NCI-H1092 treated with DMSO at 0.1 percent for 48 hours (cell line): ENCODE measurements at places on chromosomes 1 and 21.

- no peak for DNase-seq
Observed at GRCh38 chr1:156948708-156949107, 28.3 kb downstream of the LRRC71 start.

- DNase-seq: no peak
Observed at GRCh38 chr1:28909198-28909597, 5.2 kb upstream of the EPB41 start.

DNA sequence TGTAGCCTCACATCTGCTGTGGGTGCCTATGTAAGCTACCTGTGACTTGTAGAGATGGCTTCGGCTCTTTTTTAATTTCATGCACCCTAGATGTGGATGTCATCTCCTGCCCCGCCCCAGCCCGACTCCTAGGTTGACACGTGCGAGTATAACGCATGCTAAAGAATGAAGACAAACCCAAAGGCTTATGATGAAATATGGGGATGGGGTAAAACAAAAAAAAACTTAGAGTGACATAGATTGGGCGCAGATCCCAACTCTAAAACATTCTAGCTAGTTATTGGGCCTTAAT lies 613 bp upstream of the ERO1B start:
- DNase-seq: no peak

- no peak for DNase-seq
Observed at GRCh38 chr1:87598429-87598828, 269.7 kb downstream of the LMO4 start.
